Activated CD4-positive, CD25-positive, alpha-beta regulatory T cell treated with anti-CD3 and anti-CD28 coated beads, Interleukin-2, amount 50 U/mL, for 16 hours (primary cell): ENCODE measurements at places on chromosomes 12 and 14.
A peak's percentile ranks its signal among the peaks of the same experiment; 100 is the strongest.

- DNase-seq, result no peak
Measured at GRCh38 chr14:45785240-45785639, 532.2 kb upstream of the MIS18BP1 start.

- peak; percentile 47 for DNase-seq
Measured at GRCh38 chr12:49098035-49098451, 3.4 kb upstream of the DHH start.

- DNase-seq, result no peak
Measured at GRCh38 chr12:47941871-47942613, 21.4 kb upstream of the TMEM106C start.

DNA sequence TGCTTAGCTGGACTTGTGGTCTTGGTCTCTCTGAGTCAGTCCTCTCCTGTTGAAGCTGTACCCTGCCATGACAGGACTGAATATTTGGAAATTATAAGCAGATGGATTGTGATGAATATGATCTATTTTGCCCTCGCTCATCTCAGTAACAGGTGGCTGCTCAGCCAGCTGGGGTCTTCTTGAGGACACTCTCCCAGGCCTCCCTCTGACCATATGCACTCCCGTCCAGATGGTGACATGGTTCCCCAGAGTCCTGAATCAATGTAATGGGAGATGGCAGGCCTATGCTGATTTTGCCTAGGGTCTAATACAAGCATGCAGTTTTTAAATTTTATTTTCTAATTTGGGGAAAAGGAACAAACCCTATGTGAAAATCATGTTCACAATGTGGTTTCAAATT, 63.1 kb upstream of the TRHDE start:
- no peak for DNase-seq

DNA sequence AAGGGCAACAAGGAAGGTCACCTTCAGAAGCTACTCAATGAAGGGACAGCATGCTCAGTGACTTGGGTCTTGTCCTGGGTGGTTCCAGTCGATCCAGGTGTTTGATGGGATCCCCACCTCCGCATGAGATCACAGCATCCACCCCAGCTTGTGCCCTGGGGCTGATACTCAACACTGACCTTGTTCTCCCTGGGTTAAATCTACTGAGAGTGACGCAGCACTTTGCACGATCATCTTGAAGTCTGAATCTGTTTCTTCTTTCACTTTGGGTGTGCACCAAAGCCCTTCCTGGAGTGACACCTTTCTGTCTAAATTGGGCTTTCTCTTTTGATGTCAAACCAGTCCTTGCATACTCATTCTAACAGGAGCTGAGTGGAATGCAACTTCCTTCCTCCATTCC, 13.8 kb downstream of the NOS1 start:
- DNase-seq, result no peak

DNA sequence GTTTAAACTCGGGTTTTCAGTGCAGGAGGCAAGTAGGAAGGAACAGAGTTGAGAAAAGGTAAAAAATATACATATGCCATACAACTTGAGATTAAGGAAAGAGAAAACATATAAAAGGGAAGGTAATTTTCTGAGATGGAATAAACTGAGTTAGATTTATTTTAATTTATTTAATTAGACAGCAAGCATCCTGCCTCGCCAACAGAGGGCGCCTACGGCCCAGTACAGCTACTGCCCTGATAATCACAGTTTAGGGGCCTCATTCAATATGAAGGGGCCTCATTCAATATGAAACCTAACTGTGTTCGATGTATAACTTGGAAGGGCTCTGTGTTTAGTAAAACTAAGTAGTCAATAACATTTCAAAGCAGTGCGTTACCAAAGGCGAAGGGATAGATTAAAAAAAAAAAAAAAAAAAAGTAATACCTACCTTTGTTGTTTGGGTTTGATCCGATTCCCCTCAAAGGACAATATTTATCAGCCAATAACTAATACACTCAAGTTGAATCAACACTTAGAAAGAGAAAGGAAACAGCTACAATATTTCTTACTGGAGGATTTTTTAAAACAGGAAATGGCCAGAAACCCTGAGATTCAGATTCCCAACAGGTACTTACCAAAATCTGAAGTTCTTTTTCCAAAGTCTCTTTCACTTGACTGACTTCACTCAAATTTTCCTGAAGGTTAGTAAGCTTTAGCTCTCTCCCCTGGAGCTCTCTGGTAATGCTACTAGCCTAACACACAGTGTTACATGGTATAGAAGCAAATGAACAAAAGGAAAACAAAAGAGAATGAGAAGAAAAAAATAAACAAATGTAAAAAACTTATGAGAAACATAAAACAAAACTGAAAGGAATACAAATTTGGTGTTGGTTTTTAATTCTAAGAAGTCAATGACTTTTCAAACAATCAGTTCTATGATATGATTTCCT, 70.0 kb upstream of the VPS33A start:
- DNase-seq, result no peak

- no peak for DNase-seq
Measured at GRCh38 chr12:21118760-21119159, 12.2 kb upstream of the SLCO1B1 start.

DNA sequence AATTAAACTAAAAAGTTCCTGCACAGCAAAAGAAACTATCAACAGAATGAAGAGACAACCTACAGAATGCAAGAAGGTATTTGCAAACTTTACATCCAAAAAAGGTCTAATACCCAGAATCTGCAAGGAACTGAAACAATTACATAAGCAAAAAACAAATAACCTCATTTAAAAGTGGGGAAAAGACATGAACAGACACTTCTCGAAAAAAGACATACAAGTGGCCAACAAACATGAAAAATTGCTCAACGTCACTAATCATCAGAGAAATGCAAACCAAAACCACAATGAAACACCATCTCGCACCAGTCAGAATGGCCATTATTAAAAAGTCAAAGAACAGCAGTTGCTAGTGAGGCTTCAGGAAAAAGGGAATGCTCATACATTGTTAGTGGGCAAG, 15.2 kb downstream of the PDE6H start:
- DNase-seq, result no peak

DNA sequence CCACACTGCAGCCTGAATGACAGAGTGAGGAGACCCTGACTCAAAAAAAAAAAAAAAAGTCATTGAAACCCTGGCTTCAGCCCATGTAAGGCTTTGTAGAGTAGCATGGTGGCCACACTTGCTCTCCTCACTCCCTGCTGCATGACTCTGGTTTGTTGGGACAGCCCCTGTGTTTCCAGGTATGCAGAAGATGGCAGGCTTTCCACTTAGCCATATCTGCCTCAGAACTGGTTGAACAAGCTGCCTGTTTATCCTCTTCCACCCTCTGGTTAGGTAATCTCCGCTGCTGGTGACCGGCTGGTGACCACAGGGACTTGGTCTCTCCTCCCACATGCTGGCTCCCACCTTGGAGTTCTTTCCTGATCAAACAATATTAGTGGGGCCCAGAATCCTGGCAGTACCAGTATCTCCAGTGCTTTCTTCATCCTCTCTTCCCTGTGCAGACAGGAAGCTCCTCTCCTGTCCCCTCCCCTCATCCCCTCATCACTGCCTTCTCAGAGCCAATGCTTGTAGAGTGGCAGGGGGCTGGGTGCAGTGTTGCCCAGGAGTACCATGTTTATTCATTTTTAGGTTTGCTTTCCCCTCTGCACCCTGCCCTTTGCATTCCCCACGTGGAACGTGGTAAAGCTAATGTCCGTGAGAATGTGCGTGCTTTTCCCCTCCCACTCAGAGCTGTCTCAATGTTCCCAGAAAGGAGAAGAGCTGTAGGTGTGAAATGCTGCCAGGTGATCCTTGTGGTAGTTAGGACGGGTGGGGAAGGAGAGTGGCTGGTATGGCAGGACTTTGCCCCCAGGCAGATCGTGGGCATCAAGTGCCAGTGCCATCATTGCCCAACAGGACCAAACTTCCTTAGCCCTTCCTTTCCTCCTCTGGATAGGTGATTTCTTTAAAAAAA, 11.3 kb downstream of the ABHD12B start:
- DNase-seq, result no peak

- no peak for DNase-seq
Measured at GRCh38 chr14:36508418-36509068, 11.5 kb downstream of the NKX2-1 start.

- no peak for DNase-seq
Measured at GRCh38 chr12:47997321-47997720, 7.0 kb downstream of the COL2A1 start.

DNA sequence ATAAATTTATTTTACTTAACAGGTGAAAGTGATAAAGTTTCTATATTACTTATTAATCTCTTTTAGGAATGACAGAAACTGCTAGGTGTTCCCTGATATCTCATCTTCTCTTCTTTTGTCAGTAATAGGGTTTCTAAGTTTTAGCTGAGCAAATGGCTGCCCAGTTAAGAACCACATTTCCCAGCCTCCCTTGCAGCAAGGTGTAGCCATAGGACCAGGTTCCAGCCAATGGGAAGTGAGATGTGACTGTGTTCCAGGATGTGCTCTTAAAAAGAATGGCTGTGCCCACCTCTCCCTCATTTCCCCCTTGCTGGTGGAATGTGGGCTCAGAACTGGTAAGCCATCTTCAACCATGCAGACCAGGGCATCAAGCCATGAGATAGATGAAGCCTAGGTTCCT, 165.6 kb downstream of the HELB start:
- DNase-seq, result no peak

DNA sequence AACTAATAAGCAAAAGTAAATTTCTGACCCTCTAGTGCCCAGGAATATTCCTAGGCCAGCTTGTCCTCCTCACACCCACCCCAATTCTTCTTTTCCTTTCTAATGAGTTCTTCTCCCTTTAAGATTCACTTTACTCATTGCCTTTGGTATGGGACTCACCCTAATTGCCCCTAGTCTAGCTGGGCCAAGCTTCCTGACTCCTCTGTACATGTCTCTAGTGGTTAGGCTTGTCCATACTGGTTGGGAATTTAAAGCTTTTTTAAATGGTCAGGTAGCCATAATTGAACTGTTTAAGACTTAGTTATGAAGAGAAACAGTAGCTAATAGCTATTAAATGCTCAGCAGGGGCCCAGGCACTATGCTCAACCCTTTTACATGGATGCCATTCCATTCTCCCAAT, 248.2 kb downstream of the C12orf42 start:
- no peak for DNase-seq

DNA sequence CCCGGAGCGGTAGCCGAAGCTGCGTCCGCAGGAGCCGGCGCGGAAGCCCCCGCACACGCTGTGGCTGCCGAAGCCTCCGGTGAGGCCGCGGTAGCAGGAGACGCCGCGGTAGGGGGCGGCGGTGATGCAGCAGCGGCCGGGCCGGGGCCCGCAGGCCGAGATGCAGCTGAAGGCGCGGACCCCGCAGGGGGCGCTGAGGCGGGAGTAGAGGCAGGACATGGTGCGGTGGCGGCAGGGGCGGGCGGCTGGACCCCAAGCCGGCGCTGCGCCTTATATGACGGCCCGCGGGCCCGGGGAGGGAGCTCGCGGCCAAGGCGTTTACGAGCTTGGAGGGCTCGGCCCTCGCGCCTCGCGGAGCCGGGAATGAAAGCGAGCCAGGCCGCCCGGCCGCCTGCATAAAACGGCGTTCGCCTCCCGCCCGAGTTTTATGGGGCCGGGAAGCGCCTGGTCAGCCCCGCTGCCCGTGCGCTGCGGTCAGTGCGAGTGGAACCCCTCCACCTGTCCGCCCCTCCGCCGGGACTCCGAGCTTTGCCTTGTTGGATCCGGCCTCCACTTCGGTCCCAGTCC, 16.0 kb upstream of the KRT86 start:
- no peak for DNase-seq

DNA sequence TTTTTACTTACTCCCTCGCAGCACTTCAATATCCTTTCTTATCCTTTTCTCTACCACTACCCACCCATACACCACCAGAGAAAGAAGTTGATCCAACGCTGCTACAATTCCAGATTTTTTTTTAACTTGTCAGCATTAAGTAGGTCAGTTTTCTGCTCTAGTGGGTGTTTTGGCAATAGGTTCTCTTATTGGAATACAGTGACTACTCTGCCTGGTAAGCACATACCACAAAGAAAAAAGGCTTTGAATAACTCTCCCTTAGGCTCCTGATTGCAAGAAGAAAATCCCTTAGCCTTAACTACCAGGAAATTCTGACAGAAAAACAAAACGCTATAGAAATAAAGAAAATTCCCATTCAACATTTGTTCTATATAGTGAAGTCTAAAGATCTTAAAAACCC, 72.0 kb downstream of the NUMB start:
- no peak for DNase-seq

GRCh38 chr12:29556363-29556762, 58.9 kb upstream of the OVCH1 start:
- no peak for DNase-seq

DNA sequence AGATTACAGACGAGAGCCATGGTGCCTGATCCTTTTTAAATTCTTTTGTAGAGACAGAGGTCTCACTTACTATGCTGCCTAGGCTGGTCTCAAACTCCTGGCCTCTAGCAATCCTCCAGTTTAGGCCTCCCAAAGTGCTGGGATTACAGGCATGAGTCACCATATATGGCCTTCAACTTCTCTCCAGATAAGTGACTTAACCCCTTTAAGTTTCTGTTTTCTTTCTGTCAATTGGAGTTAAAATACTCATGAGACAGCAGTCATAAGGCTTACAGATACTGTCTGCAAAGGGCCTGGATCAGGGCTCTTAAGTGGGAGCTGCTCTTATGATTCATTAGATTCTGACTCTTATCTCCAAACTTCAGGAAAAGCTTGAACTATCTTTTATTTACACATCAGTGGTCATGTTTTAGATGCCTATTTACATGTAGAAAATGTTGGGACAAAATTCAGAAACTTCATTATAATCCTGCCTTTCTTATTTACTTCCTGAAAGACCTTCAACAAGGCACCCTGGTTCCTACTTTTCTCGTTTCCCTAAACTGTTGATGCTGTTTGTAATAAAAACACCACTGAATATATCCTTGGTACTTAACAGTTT, 271.5 kb upstream of the TBX3 start:
- DNase-seq, result no peak

DNA sequence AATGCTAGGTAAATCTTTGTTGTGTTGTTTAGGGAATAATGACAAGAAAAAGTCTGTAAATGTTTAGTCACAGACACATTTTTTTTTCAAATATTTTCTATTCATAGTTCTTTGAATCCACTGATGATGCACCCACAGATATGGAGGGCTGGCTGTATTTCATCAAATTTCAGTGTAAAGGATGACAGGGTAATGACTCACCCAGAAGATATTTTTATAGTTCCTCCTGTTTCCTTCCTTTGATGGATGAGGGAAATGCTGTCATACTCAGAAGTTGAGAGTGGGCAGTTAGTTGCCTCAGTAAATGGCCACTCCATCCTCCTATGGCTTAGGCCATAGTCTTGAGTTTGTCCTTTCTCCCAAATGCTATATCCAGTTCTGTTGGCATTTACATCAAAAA, 76.9 kb upstream of the REP15 start:
- DNase-seq, result no peak

DNA sequence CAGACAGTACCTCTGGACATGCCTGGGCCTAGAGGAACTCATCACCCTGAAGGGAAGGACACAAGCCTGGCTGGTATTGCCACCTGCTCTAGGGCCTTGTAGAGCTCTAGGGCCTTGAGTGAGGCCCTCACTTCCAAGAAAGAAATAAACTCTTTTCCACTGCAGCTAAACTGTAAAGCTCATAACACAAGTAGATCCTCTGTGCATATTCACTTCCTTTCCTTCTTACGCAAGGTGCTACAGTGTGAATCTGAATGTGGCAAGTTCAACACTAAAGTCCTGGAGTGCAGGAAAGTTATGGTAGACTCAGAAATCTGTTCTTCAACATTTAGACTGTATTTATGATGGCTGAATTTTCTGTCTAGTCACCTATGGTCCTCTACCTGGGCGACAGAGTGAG, 14.5 kb downstream of the RNASE3 start:
- DNase-seq, result no peak

- no peak for DNase-seq
Measured at GRCh38 chr12:46005151-46005797, 14.9 kb upstream of the SCAF11 start.

- no peak for DNase-seq
Measured at GRCh38 chr12:27707216-27707615, 3.4 kb upstream of the MRPS35 start.

GRCh38 chr14:22474730-22475351, 114.2 kb downstream of the DAD1 start:
- no peak for DNase-seq
